Activated CD8-positive, alpha-beta memory T cell treated with anti-CD3 and anti-CD28 coated beads for 1 hour (primary cell): ENCODE measurements at places on chromosomes 5 and 9.

- DNase-seq: no peak
Observed at GRCh38 chr5:157506066-157506590, 46.1 kb downstream of the NIPAL4 start.

DNA sequence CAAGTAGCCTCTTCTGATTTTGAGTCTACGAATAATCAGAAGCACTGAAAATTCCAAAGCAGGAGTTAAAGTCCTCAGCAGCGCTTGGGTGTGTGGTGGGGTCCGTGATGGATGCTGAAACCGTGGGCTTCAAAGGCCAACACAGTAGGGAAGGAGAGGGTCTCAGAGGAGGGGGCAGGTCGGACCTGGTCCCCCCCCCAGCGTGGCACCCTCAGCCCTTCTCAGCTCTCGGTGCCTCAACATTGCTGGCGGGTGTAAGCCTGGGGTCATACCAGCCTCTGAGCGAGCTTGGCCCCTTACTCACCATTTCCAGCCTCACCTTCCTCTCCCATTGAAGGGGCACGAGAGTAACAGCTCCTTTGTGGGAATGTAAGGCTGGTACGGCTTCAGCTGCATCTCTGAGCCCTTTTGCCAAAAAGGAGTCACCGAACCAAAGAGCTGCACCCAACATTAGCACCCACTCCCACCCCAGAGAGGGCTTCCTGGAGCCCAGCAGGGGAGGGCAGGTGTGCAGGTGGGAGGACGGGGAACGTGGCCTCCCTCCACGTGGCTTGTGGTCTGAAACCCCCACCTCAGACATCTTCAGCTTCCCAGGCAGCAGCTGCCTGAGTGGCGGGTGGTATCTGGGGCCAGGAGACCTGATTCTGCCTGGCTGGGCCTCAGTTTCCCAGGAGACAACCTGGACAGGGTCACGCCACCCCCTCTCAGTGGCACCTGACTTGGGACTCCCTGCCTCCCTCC, 6.7 kb upstream of the LCN1 start:
- DNase-seq: no peak

DNA sequence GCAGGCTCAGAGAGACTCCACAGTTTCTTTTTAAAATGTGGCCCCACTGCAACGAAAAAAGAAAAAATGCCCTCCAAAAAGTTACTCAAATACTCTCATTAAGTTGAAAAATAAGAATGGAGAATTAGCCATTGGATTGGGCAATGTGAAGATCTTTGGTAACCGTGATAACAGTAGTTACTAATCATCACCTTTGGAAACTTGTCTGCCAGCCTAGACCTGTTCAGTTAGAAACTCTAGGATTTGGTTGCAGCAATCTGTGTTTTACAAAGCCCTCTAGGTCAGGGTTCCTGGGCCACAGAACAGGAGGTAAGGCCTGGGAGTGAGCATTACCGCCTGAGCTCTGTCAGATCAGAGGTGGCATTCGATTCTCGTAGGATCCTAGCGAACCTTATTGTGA, 34.2 kb downstream of the VPS13A start:
- DNase-seq: no peak

- no peak for DNase-seq
Observed at GRCh38 chr9:72334658-72335337, 30.2 kb downstream of the ZFAND5 start.

- no peak for DNase-seq
Observed at GRCh38 chr9:132356324-132356924, 1.6 kb upstream of the SETX start.

GRCh38 chr9:18359335-18359734, 114.6 kb upstream of the ADAMTSL1 start:
- no peak for DNase-seq

- DNase-seq: no peak
Observed at GRCh38 chr9:99430301-99430700, 208.2 kb downstream of the SEC61B start.

DNA sequence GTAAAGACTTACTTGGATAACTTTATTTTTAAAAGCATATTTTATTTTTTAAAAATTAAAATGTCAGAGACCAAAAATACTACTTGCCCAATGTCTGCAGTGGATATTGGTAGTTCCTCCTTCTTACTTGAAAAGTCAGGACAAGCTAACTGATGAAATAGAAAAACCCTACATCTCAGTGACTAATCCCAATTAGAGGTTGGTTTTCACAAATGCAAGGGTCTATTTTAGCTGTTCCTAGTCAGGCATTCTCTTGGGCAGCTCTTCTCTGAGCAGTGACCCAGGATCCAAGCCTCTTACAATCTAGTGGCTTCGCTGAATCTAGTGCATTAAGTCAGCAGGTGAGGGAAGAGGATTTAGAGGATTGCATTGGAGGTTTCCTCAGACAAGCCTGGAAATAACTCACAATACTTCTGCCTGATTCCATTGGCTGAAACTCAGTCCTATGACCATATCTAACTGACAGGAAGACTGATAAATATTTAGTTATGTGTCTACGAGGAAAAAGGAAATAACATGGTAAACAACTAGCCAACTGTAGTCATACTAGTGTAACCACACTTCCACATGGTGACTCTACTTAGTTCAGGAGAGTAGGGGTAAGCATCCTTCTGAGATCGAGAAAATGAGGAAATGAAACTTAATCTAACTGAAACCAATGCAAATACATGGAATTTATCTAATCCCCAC, 34.2 kb upstream of the MIER3 start:
- DNase-seq: no peak

DNA sequence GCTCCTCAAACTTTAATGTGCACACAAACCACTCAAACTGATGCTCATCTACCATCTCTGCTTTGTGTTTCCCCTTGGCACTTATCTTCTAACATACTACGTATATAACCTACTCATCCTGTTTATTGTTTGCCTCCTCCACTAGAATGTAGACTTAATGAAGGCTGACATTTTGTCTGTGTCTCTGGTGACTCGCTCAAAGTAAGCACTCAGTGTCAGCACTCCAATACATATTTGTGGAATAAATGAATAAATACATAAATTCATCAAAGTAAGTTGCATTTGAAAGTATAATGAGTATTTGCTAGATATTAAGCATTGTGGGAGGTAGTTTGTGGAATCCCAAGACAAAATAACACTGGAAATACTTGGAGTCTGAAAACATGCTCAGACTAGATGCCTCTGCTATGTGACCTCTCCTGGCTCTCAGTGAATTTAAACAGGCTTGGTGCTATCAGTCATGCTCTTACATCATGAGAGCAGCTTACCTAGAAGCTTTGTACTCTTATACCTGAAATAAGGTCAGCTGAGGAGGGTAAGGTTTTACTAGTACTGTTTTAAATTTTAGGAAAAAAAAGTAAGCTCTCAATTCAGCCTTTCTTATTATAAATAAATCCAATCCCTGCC, 37.0 kb upstream of the RANBP6 start:
- no peak for DNase-seq

- DNase-seq: no peak
Observed at GRCh38 chr9:2966565-2967300, 122.8 kb upstream of the PUM3 start.

DNA sequence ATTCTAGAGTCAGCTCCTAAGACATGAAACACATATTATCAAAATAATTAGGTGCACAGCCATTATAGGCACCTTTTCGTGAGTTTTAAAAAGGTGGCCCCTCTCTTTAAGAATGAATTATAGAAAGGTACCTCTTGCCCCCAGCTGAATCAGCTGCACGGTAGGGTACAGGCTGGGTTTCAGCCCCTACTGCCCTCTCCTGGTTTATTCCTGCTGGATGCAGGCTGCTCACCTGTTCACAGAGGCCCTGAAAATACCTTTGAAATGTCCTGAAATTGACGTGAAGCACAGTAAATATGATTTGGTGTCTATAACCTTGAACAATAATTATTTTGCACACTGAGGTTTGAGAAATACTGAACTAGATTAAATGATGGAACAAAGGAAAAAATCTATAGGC, 504.8 kb upstream of the SGCD start:
- DNase-seq: no peak

DNA sequence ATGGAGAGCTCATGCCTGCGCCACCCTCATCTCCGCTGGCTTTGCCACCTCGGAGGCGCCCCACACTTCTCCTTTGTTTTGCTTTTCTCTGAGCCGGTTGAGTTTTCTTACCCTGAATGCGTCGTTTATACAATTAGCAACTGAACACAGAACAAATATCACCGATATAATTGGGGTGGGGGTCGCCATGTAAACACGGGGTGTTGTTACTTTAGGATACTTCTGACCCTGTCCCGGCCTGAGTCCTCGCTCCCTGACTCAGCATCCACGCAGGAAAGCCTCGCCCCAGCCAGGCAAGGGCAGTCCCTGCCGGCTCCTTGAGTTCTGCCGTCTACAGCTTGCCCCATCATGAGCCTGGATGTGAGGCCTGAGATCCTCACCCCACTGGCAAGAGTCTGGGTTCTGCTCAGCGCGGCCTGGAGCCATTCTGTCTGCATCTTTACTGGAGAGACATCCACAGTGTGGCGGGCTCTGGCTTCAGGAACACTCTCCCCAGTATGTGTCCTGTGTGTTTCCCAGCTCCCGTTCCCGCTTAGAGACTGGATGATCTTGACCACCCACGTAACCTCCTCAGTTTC, 5.5 kb downstream of the NKX2-5 start:
- no peak for DNase-seq

DNA sequence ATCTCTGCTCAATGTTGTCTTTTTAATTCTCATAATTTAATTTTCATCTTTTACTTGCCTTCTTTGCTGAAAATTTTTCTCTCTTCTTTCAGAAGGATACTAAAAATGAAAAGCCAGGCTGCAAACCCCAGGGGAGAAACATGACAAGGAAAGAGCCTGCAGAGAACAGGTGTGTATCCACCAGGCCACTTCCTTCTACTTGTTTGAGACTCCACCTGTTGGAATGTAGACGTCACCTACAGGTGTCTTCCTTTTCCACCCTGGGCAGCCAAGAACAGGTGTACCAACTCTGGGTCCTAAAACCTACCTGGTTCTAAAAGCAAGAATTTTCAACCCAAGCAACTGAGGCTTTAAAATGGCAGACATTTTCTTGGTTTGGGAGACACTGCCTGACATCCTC, 166.8 kb downstream of the ATP10B start:
- DNase-seq: no peak

- no peak for DNase-seq
Observed at GRCh38 chr5:1868886-1869475, 13.7 kb downstream of the IRX4 start.

DNA sequence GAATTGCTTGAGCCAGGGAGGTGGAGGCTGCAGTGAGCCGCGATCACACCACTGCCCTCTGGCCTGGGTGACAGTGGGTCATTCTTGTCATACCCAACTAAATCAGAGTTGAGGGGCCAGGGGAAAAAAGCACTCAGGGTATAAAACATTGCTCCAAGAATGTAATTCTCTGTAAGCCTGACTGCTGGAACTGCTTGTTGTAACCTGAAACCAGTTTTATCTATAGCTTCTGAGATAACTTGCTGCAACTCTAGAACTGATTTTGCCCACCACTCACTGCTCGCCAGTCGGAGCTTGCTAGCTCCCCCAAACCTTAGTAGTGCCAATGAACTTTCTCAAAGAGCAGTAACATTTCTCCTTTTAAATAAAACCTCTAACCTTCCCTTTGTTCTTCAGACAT, 9.6 kb upstream of the MSH3 start:
- DNase-seq: no peak

DNA sequence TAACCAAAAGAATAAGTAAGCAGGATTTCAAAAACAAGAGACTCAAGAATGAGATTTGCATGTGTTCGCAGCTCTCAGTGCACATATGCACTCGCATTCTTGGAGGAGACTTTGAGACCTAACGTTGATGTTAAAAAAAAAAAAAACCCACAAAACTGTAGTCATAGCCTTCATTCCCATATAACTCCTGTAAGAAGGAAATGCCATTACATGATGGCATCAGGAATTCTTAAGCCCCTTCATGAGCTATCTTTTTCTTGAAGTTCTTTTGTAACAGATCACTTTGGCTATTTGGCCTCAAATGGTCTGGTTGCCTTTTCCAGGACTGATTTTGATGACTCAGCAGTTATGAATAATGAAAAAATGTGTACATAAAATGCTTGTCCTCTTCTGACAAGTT, 113.8 kb downstream of the ALDH1A1 start:
- no peak for DNase-seq

- DNase-seq: no peak
Observed at GRCh38 chr5:177304392-177305119, 957 bp downstream of the PRELID1 start.

- DNase-seq: no peak
Observed at GRCh38 chr5:169895926-169896325, 84.4 kb downstream of the INSYN2B start.

- DNase-seq: no peak
Observed at GRCh38 chr9:114412048-114412683, 24.4 kb upstream of the AKNA start.

DNA sequence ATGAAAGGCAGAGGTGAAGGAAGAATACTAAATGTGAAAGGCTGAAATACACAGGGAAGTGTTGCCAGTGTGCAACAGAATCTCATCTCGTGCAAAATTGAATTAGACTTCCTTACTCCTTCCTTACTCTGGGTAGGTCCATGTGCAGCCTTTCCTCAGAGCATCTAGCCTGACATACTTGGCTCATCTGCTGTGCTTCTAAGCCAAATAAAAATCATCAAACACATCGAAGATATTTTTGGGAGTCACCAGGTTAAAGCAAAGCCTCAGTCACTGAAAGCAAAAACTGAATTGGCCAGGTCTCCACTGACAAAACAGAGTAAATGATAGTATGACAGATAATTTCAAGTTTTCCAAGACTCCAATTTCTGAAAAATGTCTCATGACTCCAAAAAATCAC, 19.3 kb downstream of the STARD4 start:
- DNase-seq: no peak

DNA sequence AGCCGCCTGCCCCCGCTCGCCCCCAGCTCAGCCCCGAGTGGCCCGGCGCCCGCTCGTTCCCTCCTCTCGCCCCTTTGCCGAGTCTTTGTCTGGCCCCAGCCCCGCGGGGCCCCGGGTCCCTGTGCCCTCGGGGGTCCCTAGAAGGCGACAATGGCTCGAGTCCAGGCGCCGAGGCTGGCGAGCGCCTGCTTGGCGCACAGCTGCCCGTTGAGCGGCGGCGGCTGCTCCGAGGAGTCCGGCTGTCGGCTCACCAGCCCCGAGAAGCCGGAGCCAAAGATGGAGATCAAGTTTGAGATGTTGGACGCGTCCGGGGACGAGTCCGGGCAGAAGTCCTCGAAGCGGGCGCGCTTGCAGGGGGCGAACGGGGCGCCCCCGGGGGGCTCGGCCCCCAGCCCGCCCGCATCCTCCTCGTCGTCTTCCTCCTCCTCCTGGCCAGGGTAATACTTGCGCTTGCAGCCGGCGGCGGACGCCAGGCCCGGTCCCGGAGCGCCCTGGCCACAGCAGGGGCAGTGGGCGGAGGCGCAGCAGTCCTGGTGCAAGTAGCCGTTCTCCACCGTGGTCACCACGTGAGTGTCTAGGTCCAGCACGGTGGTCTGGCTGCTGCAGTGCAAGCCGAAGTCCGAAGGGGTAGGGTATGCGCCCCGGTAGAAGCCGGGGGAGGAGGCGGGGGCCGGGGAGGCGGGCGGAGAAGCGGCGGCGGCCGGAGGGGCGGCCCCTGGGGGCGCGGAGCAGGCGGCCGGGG, 1.2 kb downstream of the IER5L start:
- DNase-seq: no peak

DNA sequence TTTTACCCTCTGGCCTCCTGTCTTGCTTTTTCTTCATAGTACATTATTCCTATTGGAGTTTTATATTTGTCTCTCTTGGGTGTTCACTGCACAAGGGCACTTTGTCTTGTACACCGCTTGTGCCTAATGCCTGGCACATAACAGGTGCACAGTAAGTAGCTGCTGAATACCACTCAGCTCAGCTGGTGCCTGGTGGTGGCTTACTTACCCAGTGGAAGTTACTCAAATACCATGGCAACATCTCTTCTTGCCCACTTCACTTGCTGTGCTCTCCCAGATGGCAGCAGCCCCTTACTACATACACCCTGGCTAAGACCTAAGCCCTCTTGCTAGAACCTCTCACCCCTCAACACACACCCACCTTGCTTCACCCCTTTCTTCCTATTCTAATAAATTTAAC, 11.3 kb upstream of the SKP1 start:
- DNase-seq: no peak
